ENCODE measurements at places on chromosomes 11 and 22.
A peak's percentile ranks its signal among the peaks of the same experiment; 100 is the strongest.

DNA sequence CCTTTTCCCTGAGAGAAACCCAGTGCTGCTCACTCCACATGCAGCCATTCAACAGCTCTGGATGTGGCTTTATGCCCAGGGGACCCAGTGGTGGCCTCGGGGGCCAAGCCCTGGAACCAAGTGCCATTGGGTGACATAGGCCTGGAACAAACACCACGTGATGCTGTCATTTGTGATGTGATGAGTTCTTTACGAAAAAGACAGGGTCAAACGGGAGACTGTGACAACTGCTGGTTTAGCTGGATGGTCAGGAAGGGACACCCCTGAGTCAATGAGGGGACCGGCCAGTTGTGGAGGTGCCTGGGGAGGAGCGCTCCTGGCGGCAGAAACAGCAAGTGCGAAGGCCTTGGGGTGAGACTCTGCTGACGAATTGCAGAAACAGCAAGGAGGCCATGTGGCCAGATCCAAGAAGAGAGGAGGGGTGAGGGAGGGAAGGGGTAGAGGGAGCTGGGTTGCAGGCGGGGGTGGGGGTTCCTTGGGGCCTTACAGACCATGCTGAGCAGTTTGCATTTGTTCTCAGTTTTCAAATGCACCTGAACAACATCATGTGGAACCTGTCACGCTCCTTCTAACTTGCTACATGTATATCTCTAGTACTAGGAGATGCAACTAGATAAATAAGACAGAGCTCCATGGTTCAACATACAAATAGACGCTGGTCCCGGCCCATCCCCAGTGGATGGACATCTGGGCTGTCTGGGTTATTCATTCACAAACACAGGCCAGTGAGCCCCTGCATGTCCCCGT lies 56.1 kb downstream of the IGLL5 start:
- no peak for DNase-seq

DNA sequence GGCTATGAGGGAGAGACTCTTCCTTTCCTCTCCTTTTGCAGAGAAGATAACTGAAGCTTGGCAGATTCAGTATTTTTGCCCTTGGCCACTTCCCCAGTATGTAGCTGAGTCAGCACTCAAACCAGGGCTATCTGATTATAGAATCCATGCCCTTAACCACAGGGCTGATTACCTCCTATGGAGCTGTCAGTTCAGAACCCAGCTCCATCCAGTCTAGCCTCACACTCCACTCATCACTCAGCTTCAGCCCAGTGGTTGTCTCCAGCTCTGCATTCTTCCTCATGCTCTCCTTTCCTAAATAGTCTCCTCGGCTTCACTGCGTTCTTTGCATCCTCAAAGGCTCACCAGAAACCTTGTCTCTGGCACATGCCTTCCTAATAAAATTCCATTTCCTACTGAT lies 151.6 kb upstream of the BLID start:
- DNase-seq = no peak

- no peak for DNase-seq
Observed at GRCh38 chr11:129323896-129324502, 51.6 kb upstream of the BARX2 start.

- no peak for DNase-seq
Observed at GRCh38 chr11:15101072-15101709, 13.5 kb upstream of the INSC start.

DNA sequence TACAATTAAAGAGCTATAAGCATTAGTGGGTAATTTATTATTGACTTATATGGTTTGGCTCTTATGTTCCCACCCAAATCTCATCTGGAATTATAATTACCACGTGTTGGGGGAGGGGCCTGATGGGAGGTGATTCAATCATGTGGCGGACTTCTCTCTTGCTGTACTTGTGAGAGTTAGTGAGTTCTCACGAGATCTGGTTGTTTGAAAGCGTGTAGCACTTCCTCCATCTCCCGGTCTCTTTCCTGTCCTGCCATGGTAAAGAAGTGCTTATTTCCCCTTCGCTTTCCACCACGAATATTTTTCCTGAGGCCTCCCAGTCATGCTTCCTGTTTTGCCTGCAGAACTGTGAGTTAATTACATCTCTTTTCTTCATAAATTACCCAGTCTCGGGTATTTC lies 28.1 kb upstream of the CHORDC1 start:
- DNase-seq = no peak

DNA sequence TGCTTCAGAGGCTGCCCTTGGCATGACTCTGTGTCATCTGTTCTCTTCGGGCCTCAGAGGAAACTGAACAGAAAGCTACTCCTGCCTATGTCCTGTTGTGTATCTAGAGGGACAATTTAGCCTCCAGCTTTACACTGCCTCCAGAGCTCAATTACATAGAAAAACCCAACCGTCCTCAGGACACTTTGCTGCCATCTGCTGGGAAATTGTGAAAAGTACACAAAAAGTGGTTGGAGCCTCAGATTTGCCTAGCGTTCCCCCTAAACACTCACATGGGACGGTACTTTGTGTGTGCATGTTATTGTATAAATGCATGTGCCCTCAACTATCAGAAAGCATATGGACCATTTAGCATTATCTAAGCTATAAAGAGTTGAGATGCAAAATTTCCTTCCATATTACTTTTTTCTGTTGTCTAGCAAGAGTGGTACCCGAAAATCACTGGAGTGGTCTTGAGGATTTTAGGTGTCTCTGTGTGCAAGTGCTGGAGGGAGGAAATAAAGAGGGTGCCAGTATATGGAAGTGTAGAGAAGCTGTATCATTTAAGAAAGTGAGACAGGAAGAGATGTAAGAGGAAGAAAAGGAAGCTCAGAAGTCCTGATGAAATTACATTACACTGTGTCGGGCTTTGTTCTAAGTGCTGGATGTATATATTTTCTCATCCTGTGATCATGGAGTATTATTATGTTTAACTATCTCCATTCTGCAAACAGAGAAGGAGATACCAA lies 8.7 kb upstream of the MS4A4E start:
- no peak for DNase-seq

- peak; percentile 39 for DNase-seq
Observed at GRCh38 chr11:66126808-66127555, 56.9 kb downstream of the PACS1 start.

- DNase-seq = no peak
Observed at GRCh38 chr11:120908461-120909181, 115.3 kb upstream of the TBCEL start.

DNA sequence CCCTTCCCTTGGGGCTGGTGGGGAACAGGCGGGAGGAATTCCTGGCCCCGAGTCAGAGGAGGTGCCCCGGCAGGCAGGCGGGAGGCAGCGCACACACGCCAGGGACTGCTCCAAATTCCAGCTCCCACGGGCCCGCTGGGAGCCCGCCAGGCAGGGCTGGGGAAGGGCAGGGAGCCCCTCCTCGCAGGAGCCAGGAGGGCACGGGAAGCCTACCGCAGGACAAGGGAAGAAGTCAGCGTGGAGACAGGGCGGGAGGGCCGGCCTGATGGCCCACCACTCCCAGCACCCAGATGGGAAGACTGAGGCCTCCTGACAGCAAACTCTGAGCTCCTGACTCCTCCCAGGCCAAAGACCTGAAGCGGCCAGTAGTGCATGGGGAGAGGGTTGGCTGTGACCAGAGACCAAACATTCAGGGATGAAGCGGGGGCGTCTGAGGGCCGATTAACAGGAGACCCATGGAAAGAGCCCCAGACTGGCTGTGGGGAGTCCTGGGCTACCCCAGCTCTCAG lies 22.4 kb downstream of the RPL3 start:
- DNase-seq = no peak

GRCh38 chr11:119195680-119196079 lies 10.4 kb downstream of the NHERF4 start:
- no peak for DNase-seq

- DNase-seq = no peak
Observed at GRCh38 chr11:81986556-81987161, 747.0 kb downstream of the FAM181B start.

DNA sequence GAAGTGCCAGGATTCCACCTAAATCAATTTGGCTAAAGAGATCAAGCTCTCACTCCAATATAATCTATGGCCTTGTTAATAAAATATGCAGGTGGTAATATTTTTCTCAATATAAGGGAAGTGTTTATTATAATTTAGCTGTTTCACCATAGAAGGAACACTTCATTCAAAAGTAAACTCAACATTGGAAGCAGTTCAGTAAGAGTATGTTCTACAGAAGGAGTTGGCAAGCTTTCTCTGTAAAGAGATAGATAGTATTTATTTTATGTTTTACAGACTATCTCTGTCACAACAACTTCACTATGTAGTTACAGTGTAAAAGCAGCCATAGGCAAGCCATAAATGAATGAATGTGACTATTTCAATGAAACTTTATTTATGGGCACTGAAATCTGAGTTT lies 313.6 kb upstream of the ANO3 start:
- no peak for DNase-seq

GRCh38 chr11:46352063-46352841 lies 5.0 kb downstream of the DGKZ start:
- DNase-seq = peak; percentile 56

- DNase-seq = no peak
Observed at GRCh38 chr22:43209523-43209890, 22.6 kb upstream of the TTLL12 start.

GRCh38 chr11:12868315-12869073 lies 140.6 kb upstream of the RASSF10 start:
- DNase-seq = no peak

GRCh38 chr22:36331306-36331911 lies 56.4 kb downstream of the MYH9 start:
- DNase-seq = peak; percentile 64

- no peak for DNase-seq
Observed at GRCh38 chr11:128219731-128220120, 367.6 kb downstream of the ETS1 start.

GRCh38 chr11:128501632-128502549 lies 85.5 kb downstream of the ETS1 start:
- DNase-seq = no peak

DNA sequence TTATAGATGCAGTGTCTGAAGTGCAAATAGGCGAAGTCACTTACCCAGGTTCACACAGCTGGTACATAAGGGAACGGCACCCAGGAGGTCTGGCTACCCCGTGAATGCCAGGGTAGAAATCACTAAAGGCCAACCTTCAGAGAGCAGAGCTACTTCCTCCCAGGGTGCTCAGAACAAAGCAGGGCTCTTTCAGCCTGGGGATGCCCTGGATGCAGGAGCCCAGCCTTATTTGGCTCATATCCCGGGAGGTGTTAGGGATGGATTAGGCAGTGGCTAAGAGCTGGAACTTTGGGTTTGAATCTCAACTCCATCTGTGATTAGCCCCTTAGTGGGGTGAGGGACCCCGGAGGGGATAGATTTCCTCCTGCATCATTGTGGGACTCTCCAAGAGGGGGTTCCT lies 33.1 kb upstream of the ASPHD2 start:
- no peak for DNase-seq

- no peak for DNase-seq
Observed at GRCh38 chr11:78925387-78925786, 350.7 kb upstream of the NARS2 start.

DNA sequence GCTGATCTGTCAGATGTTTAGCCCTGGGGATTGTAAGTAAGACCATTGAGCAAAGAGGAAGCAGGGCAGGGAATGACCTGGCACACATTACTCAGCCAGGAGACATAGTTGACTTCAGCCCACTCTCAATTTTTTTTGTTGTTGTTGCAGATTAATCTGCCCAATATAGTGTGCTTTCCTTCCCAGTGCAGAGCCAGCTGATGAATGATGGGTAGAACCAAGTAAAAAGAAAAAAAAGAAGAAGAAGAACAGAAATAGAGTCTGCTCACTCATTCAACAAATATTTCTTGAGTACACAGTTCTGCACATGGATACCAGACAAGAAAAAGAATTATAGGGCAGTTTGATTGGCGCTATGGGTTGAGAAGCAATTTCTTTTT lies 292.7 kb downstream of the ETS1 start:
- DNase-seq = no peak

GRCh38 chr11:114090976-114091375 lies 31.5 kb downstream of the ZBTB16 start:
- no peak for DNase-seq

GRCh38 chr11:79860336-79860735 lies 419.5 kb upstream of the TENM4 start:
- no peak for DNase-seq

DNA sequence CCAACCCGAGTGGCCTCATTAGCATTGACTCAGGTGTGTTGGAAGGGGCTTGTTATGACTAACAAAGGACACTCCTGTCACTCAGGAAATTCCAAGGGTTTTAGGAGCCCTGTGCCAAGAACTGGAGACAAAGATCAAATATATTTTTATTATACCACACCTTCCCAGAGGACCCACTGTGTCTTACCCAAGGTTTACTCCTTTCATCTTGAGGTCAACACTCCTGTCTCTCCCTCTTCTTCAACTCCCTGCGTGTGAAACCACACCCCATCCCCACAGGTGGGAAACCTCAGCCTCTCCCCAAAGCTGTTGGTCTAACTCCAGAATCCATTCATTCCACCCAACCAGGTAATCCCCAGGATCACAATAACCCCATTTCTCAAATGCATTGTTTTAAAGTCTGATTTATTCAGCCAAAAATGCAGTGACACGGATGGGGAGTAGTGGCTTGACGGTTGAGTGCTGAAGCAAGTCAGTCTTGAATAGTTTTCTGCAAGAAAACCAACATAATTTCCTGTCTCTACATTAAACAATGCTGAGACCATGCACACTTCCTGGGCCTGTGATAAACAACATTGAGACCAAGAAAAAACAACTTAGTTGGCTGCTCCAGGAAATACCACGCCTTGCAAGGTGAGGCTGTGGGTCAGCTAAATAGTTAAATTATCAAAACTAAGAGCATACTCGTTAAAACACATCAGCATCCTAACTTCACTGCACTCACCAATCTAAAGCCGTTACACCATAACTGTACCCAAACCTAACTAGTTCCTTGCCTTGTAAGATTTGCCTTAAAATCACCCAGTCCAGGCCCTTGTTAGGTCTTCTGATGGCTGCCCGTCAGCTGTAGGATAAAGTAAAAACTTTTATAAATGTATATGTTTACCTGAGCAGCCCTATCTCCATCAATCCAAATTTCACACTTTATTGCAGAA lies 38.5 kb upstream of the SPON1 start:
- DNase-seq = no peak

- DNase-seq = no peak
Observed at GRCh38 chr11:2204361-2205213, 33.0 kb upstream of the TH start.

GRCh38 chr22:22595001-22595835 lies 36.2 kb upstream of the PRAME start:
- DNase-seq = no peak

GRCh38 chr11:106551744-106552673 lies 466.3 kb downstream of the GUCY1A2 start:
- no peak for DNase-seq

- no peak for DNase-seq
Observed at GRCh38 chr11:71991494-71991893, 7.2 kb upstream of the IL18BP start.
